ENCODE measurements at places on chromosomes 16 and 17.

GRCh38 chr16:59330019-59330670 lies 596.0 kb upstream of the GOT2 start:
- DNase-seq: no peak

DNA sequence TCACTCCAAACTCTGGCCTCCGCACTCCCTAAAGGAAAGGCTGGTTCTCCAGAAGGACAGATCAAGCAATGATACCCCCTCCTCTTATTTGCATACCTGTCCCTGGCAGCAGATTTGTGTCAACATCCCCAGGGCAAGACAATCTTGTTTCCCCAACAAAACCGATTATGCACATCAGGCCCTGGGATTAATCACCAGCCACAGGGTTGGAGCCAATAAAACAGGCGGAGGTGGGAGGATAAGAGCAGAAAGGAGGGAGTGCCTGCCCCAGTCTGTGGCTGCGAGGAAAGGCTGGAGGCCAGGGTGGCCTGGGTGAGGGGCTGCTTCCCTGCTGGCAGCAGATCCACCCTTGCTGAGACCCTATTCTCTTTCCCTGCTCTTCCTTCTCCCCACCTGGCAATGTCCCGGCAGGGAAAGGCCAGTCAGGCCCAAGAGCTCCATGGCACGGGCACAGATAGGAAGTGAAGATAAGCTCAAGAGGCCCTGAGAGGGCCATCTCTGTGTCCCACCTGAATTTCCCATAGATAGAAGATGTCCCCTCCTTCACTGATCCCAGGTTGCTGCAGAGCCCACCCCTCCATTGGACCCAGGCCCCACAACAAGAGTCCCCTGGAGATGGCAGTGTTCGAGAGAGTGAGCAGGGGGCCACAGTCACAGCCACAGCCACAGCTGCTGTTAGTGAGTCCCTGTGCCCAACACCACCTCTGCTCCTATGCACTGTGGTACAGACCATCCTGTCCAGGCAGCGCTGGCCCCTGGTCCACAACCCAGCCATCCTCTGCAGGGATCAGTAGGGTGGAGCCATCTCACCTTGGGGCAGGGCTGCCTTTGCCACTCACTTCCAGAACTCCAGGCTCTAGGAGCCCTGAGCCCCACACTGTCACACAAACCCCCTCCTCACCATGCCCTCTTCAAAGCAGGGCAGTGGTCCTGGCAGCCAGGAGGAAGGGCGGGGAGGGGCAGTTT lies 137.5 kb downstream of the SDK2 start:
- DNase-seq: no peak

DNA sequence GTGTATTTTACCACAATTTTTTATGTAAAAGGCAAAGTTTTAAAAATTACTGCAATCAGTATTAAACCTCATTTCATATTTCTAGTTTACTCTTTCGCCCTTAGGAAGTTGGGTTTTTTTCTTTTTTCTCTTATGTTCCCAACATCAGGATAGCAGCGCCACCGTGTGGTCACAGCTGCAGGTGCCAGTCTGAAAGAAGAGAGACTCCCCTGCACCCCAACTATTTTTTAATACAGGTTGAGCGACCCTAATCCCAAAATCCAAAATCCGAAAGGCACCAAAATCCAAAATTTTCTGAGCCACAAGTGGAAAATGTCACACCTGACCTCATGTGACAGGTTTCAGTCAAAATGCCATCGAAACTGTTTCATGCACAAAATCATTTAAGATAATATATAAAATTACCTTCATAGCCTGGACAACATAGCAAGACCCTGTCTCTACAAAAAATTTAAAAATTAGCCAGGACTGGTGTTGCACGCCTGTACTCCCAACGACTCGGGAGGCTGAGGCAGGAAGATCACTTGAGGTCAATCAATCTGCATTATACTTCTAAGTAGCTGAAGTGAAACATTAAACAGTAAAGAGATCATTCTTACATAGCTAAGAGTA lies 21.8 kb upstream of the ASGR2 start:
- DNase-seq: peak; percentile 56

GRCh38 chr16:88809676-88810165 lies 2.0 kb downstream of the APRT start:
- DNase-seq: no peak

DNA sequence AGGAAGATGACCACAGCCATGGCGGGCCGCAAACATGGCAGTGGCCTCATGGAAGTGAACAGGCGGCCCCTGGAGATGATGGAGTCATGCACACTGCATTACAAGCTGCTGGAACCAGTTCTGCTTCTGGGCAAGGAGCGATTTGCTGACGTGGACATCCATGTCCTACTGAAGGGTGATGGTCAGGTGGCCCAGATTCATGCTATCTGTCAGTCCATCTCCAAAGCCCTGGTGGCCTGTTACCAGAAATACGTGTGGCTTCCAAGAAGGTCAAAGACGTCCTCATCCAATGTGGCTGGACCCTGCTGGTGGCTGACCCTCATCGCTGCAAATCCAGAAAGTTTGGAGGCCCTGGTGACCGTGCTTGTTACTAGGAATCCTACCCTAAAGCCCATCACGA lies 13.4 kb upstream of the WSB1 start:
- no peak for DNase-seq

GRCh38 chr16:47247690-47248089 lies 103.9 kb upstream of the NETO2 start:
- DNase-seq: no peak

GRCh38 chr17:17032131-17032692 lies 10.0 kb upstream of the MPRIP start:
- DNase-seq: no peak

GRCh38 chr17:44795421-44795820 lies 34.7 kb downstream of the GJC1 start:
- no peak for DNase-seq

DNA sequence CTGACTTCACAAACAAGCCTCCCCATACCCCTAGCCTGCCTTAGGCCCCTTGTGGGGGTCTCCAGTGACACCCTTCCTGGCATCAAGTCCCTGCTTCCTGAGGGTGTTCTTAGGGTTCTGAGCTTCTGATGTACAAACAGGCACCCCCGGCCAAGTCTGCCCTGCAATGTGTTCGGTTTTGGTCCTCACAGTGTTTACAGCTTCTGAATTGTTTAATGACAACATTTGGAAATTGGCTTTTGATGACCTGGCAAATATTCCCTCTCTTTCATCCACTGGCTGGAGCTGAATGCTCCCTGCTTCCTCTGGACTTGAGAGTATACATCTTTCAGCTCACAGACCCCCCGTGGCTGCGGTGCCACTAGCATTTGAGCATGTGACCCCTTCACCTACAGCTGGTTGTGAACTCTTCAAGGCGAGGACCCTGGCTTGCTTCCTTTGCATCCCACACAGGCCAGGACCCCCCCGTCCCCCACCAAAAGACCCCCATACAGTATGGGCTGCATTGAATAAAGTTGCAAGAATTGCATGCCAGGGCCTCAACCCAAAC lies 180.8 kb downstream of the KATNIP start:
- no peak for DNase-seq

DNA sequence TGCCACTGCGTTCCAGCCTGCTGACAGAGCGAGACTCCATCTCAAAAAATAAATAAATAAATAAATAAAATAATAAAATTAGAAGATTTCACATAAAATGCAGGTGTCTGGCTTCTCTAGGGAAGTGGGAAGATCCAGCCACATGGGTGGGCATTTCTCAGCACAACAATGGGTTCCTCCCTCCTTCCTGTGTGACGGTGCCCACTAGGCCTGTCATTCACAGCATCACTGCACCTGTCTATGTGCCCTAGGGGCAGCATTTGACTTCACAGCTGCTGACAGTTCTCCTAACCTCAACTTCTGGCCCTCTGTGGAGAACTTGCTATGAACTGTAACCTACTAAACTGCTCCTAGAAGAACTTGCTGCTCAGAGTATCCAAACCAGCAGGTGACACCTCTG lies 3.0 kb downstream of the ABHD15 start:
- DNase-seq: no peak

DNA sequence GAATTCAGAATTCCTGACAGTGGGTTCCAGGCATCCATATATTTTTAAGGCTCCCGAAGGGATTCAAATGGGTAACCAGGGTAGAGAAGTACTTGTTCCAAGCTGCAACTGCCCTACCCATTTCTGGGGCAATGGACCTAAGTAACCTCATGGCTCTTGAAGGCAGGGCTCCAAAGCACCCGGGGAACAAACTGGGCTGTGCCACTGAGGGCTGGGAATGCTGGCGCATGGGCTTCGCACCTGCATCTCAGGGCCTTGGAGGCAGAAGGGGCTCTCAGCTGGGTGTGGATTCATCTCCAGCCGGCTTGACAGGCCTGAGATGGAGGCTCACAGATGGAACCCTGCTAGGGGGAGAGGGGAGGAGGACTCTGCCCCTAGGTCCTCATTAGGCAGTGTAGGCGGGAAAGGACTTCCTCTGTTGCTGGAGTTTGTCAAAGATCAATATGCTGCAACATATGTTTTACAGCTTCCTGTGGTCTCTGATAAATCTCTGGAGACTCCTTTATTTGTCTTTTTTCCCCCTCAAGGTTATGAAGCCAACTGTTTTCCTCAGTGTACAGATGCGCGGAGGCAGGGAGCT lies 232.3 kb upstream of the NLRP1 start:
- DNase-seq: no peak

DNA sequence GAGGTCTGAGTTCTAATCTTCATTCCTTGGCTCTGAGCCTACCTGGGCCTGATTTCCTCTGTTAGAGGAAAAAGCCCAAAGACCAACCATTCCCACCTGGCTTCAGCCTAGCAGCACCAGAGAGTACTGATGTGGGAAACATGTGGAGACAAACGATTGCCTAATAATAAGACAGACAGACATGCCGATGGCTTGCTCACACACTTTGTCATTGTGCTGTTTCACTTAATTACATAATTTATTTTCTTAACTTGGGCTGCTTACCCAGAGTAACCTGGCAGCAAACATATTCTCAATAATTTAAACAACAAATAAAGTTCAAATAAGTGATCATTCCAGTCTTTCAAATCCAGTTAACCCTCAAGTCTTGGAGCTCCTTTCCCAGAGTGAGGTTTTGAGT lies 83.4 kb downstream of the MAF start:
- no peak for DNase-seq

DNA sequence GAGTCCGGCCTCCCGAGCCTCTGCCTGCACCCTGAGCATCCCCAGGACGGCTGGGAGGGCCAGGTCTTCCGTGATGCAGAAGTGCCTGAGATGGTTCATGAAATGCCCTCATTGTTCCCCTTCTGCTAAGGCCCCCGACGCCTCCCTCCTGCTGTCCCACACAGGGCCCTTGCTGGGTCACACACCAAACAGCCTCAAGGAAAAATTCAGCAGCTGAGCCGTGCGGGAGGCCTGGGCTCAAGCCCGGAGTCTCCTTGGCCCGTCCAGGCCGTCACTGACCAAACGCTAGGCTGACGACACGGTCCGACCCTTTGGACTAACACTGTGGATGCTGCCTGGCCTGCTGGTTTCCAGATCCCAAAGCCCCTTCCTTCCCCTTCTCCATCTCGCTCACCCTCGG lies 90.2 kb downstream of the RTN4RL1 start:
- no peak for DNase-seq

- no peak for DNase-seq
These were observed 3.0 kb upstream of the ABR start for GRCh38 chr17:1182811-1183170.

- no peak for DNase-seq
These were observed 92.2 kb upstream of the CDH11 start for GRCh38 chr16:65213866-65214595.

DNA sequence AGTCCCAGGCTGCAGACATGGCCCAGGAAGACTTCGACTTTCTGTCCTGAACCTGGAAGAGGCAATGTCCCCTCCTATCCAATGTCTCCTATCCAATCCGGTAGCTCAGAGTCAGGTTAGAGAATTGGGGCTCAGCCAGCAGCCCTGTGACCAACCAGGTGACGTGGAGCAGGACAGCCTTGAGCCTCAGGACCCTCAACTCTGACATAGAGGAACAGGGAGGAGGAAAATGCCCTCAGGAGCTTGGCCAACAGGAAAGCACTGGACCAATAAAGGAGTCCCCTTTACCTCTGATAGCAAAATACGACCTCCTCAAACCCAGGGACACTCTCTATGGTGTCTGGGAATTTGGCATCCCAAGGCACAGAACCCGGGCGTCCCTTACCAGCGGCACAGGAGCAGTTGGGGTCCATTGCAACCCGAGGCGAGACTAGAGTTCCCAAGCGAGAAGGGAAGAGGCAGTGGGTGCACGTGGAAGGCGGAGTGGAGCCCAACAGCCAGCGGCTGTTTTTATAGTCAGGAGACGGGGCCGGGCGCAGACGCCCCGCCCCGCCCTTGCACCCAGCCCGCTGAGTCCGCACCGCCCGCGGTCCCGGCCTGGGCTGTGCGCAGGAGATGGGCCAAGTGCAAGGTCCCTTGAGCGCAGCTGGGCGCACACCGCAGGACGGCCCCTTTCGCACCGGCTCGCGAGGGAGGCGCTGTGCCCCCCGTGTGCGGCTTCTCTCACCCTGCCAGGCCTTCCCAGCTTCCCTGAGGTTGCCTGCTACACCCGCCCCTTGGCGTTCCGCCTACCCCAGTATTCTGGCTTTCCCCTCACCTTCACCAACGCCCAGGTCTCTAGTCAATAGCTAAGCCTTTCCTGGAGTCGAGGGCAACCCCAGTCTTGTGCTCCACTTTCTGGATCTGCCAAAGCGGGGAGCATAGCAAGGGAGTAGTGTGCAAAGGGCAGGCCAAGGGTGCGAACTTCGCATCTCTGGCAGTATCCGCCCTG lies at the start of gene MT1G:
Gene MT1G, minus strand, starts transcription at position 485 of the 991 bp plus-strand sequence. Its CDS starts 72 bp downstream, at position 413.
- no peak for DNase-seq

GRCh38 chr17:1720856-1721386 lies 3.6 kb upstream of the WDR81 start:
- no peak for DNase-seq

Measured in mesothelial cell of epicardium (in vitro differentiated cells).